HCT116 (cell line): ENCODE measurements at places on chromosomes 2 and 18.

- no peak for DNase-seq
- no peak overlapping the region for H3K27ac ChIP-seq
- H3K4me3 ChIP-seq = no peak overlapping the region
- H3K36me3 ChIP-seq = no peaks in the 10 kb centered on the region
These were observed 104.9 kb downstream of the TTN start for GRCh38 chr2:178702361-178702760.

DNA sequence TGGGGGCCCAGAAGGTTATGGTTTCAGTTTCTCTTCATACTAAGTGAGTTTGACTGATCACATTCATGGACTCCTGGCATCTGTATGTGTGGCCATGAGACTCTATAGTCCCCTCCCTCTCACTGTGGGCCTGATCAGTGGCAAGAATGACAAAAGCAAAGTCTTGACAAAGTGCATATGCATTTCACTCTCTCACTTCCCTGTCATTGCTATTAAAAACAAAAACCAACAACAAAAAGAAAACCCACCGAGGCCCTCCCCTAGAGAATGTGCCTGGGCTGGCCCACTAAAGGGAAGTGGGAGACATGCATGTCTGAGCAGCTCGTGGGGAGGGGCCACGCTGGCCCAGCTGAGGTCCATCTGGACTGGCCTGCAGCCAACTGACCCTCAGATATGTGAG, 600.1 kb upstream of the RAB6C start:
- H3K36me3 ChIP-seq = no peaks in the 10 kb centered on the region
- no peak overlapping the region for H3K4me3 ChIP-seq
- H3K27me3 ChIP-seq = peaks cover 16% of the 10 kb centered on the region
- H3K4me1 ChIP-seq = no peaks in the 10 kb centered on the region
- no peak for DNase-seq

- H3K36me3 ChIP-seq = no peaks in the 10 kb centered on the region
- DNase-seq = no peak
- peaks cover 7% of the 10 kb centered on the region for H3K27me3 ChIP-seq
These were observed 139.1 kb downstream of the VAPA start for GRCh38 chr18:10052871-10053270.

DNA sequence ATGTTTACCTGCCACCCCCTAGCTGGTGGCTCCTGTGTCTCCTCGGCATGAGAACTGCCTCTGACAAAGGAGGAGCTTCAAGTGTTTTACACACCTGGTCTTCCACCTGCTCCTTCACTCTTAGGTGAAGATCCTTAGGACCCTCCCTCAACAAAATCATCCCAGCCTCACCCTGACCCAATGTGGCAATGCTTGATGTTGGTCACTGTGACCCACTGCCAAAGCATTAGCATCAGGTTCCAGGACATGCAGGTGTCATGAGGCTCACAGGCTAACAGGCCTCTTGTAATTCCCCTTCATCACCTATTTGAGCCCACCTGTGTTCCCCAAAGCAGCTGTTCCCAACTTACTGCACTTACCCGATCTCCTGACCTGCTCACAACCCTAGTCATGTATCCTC, 9.8 kb downstream of the FZD5 start:
- no peak overlapping the region for H3K4me3 ChIP-seq
- no peaks in the 10 kb centered on the region for H3K4me1 ChIP-seq
- H3K27me3 ChIP-seq = no peaks in the 10 kb centered on the region
- H3K36me3 ChIP-seq = no peaks in the 10 kb centered on the region

DNA sequence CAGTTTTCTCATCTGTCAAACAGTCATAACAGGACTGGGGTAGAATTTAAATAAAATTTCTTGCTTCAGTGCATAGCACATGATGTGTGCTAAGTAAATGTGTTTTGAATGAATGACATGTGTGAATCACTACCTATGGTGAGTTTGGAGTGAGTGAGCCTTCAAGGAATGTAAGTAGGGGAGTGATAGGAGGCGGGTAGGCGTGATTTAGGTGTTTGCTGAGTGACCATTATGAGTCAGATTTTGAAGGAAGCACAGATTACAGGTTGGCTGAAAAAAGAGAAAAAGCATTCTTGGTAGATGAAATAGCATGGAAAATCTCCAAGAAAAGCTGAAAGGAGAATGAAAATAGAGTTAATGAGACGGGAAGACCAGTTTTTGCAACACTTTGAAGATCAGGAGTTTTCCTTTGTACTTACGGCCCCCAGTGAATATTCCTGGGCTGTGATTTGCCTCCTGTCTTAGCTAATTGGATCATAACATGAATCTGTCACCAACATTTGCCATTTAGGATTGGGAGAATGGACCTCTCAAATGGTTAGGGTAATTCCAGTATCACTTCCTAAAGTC, 136.9 kb upstream of the GATA6 start:
- no peaks in the 10 kb centered on the region for H3K36me3 ChIP-seq
- H3K27ac ChIP-seq = peak overlapping the region; percentile 36; the same call in 1 of the 2 replicates
- H3K27me3 ChIP-seq = no peaks in the 10 kb centered on the region
- DNase-seq = peak; percentile 88

DNA sequence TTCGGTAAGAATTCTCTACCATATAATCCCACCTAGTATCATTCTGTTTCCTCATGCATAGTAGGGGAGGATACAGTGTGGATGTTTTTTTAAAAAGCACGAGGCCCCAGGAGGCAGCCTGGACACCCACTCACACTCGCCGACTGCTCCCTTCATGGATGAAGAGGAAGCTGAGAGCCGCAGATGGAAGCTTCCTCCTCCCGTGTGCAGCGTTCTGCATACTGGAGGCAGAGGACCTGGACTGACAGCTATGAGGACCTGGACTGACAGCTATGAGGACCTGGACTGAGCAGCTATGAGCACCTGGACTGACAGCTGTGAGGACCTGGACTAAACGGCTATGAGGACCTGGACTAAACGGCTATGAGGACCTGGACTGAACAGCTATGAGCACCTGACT, 234.4 kb downstream of the NDUFA10 start:
- H3K4me3 ChIP-seq = no peak overlapping the region
- H3K36me3 ChIP-seq = no peaks in the 10 kb centered on the region
- H3K27me3 ChIP-seq = no peaks in the 10 kb centered on the region

DNA sequence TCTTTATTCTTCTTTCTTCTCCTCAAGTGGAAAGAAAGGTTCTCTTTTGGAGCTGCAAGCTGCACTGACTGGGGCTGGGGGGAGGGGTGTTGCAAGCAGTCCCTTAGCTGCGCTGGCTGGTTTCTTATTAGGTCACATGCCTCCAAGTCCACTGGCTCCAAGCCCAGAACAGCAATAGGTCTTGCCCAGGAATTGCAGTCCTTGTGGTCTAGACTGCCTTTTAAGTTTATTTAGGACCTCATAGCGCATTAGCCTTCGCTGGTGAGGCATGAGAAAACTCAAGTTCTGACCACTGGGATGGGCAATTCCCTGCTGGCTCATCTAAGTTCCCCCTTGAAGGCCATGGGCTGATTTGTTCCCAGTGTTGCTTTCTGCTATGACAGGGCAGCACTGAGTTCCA, 138.6 kb upstream of the SCN7A start:
- H3K27ac ChIP-seq = no peak overlapping the region
- no peaks in the 10 kb centered on the region for H3K27me3 ChIP-seq
- no peak for DNase-seq
- H3K36me3 ChIP-seq = no peaks in the 10 kb centered on the region

DNA sequence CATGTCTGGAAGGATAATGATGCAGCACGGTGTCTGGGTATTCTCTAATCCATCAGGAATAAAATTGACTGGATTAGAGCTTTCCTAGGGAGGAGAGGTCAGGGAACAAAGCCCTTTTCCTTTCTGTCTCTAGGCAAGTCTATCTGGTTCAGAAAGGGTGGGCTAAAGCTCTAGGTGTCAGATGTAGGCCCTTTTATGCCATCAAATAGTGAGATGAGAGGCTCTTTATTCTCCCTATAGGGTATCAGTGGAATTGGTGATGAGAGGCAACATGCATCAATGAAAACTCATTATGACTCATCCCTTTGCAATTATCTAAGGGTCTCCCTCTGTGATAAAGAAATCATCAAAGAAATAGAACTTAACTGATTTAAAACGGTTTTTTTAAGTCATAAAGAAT, 328.0 kb upstream of the CRIM1 start:
- 0 out of 2 replicates have a peak, but pooled peaks cover 3% of the 10 kb centered on the region for H3K27me3 ChIP-seq
- H3K27ac ChIP-seq = no peak overlapping the region

- 0 out of 2 replicates have a peak overlapping the region, but pooled peaks have one; percentile 10 for H3K4me3 ChIP-seq
- H3K27me3 ChIP-seq = no peaks in the 10 kb centered on the region
- peaks cover 15% of the 10 kb centered on the region for H3K4me1 ChIP-seq
- no peak for DNase-seq
These were observed 41.2 kb downstream of the PCARE start for GRCh38 chr2:29033172-29033571.

- no peaks in the 10 kb centered on the region for H3K27me3 ChIP-seq
- no peaks in the 10 kb centered on the region for H3K36me3 ChIP-seq
- H3K27ac ChIP-seq = no peak overlapping the region
- H3K4me3 ChIP-seq = no peak overlapping the region
- no peak for DNase-seq
- peaks cover 20% of the 10 kb centered on the region for H3K4me1 ChIP-seq
These were observed 40.0 kb upstream of the BMP10 start for GRCh38 chr2:68911246-68911645.

DNA sequence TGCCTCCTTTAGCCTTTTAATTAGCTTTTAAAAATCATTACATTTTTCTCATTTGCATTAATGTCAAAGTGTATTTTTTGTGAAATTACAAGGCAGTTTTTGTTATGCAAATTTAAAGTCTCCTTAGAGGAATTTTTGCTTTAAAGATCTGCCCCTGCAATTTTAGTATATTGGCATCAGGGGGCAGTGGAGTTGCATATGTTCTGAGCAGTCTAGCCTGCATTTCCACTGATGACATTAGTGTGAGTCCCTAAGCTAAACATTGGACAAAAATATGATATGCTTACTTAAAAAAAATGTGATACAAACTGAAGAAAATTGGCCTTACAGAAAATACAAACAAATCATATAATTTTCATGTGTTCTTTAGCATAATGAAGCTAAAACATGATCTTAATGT, 426.5 kb downstream of the SLC4A3 start:
- peak; percentile 24 for DNase-seq
- H3K27ac ChIP-seq = no peak overlapping the region
- no peak overlapping the region for H3K4me3 ChIP-seq
- no peaks in the 10 kb centered on the region for H3K27me3 ChIP-seq

DNA sequence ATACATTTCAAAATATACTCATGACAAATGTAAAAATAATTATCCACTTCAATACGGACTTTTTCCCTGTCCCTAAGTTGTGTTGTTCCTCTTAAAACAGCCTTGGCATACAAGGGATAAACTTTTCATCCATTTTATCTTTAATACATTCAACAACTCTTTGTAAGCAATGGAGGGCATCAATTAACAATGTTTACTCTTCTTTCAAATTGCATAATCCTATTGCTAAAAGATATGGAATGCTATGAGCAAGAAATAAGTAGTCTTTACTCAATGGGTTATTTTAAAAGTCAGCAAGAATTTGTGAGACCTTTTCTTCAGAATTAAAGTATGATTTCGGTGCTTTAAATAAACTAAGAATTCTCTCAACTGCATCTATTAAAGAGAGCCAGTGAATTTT, 41.9 kb downstream of the SCN9A start:
- H3K27me3 ChIP-seq = peaks cover 20% of the 10 kb centered on the region; the same call in 1 of the 2 replicates
- no peak for DNase-seq
- H3K36me3 ChIP-seq = no peaks in the 10 kb centered on the region
- H3K27ac ChIP-seq = no peak overlapping the region
- no peaks in the 10 kb centered on the region for H3K4me1 ChIP-seq
- no peak overlapping the region for H3K4me3 ChIP-seq

DNA sequence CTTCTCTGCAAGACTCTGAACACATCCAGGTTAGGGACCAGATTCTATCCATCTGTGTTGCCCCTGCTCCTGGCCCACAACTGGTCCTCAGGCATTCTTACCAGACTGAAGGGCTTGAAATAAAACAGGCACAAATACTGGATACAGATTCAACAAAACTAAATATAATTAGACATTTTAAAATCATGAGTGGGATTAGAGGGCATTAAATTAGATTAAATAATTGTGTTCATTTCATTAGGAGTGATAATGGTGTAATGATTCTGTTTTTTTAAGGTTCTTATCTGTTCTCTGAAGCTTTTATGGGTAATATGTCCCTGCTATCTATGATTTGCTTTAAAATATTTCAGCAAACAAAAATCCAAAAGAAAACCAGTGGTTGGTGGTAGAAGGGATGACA, 226.5 kb downstream of the IRS1 start:
- DNase-seq = no peak
- no peak overlapping the region for H3K27ac ChIP-seq
- no peak overlapping the region for H3K4me3 ChIP-seq

DNA sequence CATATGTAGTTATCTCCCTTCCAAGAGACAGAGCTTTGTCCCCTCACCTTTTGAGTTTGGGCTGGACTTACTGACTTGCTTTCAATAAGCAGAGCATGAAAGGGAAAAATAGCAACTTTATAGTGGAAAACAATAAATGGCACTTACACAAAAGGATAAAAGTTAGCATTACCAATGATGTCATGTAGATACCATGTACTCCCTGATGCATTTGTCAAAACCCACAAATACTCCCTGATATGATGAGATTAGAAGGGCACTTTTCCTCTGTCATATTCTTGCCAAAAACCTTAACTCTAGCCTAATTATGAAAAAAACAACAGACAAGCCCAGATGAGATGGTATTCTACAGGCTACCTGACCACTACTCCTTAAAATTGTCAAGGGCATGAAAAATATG, 16.0 kb downstream of the HIBCH start:
- H3K4me3 ChIP-seq = no peak overlapping the region
- H3K27me3 ChIP-seq = no peaks in the 10 kb centered on the region
- H3K27ac ChIP-seq = no peak overlapping the region
- no peak for DNase-seq

DNA sequence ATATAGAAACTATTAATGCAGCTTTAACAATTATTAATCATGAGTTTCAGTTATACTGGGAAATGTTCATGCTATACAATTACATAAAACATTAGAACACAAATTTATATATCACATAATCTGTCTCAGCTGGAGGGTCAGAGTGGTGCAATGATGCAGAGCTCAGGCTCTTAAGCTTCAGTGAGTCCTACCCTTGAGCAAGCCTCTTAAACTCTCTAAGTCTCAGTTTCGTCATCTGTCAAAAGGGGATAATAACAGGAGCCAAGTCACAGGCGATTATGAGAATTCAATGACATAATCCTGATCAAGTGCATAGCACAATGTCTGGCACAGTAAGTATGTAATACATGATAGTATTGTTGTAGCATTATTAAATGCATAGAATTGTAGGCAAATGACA, 46.0 kb downstream of the LAMA1 start:
- H3K4me3 ChIP-seq = no peak overlapping the region
- H3K27ac ChIP-seq = no peak overlapping the region
- H3K4me1 ChIP-seq = no peaks in the 10 kb centered on the region
- no peaks in the 10 kb centered on the region for H3K27me3 ChIP-seq
- no peak for DNase-seq
